ENCODE measurements at places on chromosomes 4 and X. TPM values are rescaled to one million over a fixed set of nuclear protein-coding genes. Genes with fewer than 3 reads are reported as not detected.

- DNase-seq = no peak
These were observed 4.7 kb downstream of the SLC25A6 start for GRCh38 chrX:1387141-1387776.

DNA sequence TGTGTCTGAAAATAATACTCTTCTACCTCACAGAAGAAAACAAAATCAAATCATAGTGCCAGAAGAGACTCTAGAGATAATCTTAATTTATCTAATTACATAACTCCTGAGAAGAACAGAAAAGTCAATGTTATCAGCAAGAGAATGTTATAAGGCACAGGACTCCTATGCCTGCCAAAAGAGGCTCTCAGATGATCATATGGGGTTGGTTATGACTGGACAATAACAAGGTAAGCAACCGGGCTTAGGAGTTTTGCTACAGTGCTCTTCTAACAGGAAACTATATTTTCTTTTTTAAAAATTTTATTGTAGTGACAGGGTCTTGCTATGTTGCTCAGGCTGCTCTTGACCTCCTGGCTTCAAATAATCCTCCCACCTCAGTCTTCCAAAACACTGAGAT, 3.5 kb upstream of the C4orf17 start:
- DNase-seq = no peak

GRCh38 chr4:47704693-47705325, 133.1 kb downstream of the CORIN start:
- peak; percentile 49 for DNase-seq

GRCh38 chr4:151462554-151462953, 53.6 kb downstream of the FHIP1A start:
- DNase-seq = no peak

- DNase-seq = no peak
These were observed 215.3 kb upstream of the FAM9B start for GRCh38 chrX:9249051-9249846.

GRCh38 chr4:33650036-33650435, 2594.3 kb downstream of the ARAP2 start:
- DNase-seq = no peak

DNA sequence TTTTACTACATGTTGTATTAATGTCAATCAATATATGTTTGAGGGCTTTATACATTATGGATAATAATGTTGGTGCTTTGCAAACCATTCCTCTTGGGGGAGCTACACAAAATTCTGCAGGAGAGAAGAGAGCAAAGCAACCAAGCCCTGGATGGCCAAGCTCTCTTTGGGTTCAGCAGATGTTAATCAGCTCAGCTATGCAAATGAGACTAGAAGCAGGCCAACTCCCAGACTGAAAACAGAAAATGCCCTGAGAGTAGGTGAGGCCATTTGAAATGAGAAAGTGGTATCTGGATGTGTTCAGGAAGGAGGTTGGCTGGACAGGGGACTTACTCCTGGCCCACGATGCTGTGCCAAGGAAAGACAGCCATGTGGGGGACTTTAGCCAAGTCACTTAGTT, 387.0 kb downstream of the BCOR start:
- no peak for DNase-seq

- no peak for DNase-seq
These were observed 479.3 kb downstream of the INPP4B start for GRCh38 chr4:142366769-142367181.

- DNase-seq = no peak
These were observed 54.1 kb downstream of the ANK2 start for GRCh38 chr4:113103556-113103955.

DNA sequence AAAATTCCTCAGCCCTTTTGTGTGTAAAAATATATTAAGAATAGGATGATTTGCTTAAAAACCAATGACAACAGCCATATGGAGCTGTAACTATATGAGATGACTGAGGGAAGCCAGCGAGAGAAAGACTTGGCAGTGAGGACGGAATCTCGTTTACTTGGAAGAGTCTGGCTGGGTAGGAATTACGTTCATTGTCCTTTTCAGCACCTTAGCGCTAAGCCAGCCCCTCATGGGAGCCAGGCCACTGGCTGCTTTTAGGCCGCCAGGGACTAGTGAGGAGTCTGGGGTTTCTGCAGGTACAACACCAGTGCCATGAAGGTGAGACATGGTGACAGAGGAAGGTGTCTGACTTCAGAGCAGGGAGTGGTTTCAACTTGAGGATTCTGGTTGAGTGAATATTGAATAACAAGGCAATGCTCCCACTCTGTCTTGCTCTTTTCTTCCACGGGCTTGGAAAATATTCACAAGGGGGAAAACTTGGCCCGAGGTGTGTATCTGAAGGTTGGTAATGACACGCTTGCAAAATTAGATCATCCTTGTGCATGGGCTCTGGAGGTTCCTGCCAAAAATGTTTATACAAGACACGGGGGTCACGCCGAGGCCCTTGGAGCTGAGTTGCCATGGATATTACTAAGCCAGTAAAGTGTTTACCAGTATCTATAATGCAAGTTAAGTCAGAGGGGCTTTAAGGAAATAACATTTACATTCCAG, 17.4 kb downstream of the KLF3 start:
- no peak for DNase-seq

DNA sequence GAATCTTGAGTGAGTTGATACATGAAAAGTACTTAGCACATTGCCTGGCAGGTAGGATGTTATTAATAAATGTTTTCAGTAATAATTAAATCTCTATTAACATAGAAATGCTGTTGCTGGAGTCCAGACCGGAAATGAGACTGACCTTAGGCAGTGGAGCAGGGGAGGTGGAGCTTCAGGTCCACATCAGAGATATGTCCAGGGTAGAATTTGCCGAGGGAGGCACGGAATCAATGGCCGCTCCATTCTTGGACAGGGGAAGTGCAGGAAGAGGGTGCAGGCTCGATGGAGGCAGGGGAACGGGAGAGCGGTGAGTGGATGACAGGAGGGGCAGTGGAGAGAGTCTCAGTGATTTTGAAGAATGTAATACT, 107.3 kb downstream of the GATB start:
- DNase-seq = no peak

GRCh38 chr4:76251441-76252270, at the start of gene FAM47E:
Gene FAM47E (plus strand): TSS chr4:76251721. CDS start chr4:76251747, 26 bp downstream.
- peak; percentile 55 for DNase-seq

DNA sequence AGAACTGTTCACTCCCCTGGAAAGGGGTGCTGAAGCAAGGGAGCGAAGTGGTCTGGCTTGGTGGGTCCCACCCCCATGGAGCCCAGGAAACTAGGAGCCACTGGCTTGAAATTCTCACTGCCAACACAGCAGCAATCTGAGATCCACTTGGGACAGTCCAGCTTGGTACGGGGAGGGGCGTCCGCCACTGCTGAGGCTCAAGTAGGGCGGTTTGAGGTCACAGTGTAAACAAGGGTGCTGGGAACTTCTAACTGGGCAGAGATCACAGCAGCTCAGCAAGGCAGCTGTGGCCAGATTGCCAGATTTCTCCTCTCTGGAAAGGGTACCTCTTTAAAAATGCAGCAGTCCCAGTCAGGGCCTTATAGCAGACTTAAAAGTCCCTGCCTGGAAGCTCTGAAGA, 53.9 kb upstream of the GALNTL6 start:
- DNase-seq = no peak

DNA sequence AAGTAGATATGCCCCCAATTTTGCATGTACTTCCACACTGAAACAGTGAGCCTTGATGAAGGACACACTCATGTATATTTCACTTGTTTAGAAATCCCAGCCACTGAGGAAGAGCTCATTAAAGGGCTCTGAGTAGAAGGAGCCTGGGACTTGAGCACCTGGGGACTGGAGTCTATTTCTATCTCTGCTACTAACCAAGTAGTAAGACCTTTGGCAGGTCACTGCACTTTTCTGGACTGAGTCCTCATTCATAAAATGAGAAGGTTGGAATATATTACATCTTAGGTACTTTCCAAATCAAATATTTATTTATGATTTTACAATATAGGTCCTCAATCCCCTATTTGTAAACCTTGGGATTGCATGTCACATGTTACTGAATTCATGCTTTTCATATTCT, 78.2 kb upstream of the C4orf54 start:
- no peak for DNase-seq

- no peak for DNase-seq
These were observed 22.8 kb upstream of the EIF4E start for GRCh38 chr4:98951710-98952109.

DNA sequence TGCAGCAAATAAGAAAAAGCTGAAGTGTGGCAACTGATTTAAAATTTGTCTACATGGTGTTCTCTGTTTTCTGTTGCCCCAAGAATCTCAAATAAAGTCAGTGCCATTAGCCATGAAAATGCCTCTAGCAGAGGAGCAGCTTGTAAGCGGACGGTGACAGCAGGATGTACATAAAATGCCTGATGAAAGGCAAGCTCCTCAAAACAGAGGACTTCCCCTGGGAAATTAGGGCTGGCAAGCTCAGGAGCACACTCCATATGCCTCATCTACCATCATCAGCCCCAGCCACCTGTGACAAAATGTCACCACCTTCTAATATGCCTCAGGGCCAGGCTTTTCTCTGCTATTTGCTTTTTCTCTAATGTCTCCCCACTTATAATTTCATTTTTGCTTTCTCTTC, 54.5 kb downstream of the ASB9 start:
- no peak for DNase-seq

- DNase-seq = no peak
These were observed 42.0 kb downstream of the REELD1 start for GRCh38 chr4:146256328-146256727.

DNA sequence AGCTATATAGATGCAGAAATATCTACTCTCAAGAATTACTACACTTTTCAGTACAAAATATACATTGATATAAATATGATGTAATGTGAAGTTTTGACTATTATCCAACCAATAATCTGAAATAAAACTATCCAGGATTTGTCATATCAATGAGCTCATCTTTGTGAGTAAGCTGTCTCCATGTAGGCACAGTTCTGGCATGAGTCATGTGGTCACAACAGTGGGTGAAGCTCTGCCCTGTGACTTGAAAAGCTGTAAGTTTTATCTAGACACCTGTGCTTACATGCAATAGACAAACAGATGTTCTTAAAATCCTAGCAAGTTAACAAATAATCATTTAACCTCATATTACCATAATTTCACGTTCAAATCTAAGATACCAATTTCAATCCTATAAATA, 192.7 kb downstream of the GABRG1 start:
- DNase-seq = no peak

GRCh38 chr4:79273915-79274314, 51.9 kb downstream of the NAA11 start:
- no peak for DNase-seq

Gene SMIM10L2A
- 0.25 TPM for total RNA-seq

Gene SATL1
- not detected for total RNA-seq

Gene LEF1
- 33.0 TPM for total RNA-seq

Gene PLRG1
- 117 TPM for total RNA-seq

Gene KLF8
- 0.12 TPM for total RNA-seq

Gene PPP2R2C
- 0.91 TPM for total RNA-seq

Gene PAK3
- total RNA-seq = 0.68 TPM

Gene PALLD
- 92.1 TPM for total RNA-seq

Gene HDX
- 4.0 TPM for total RNA-seq

Gene CXCL3
- total RNA-seq = 0.53 TPM

Gene UGT2B15
- not detected for total RNA-seq

Gene CCNA2
- total RNA-seq = 119 TPM

Measured in H4 (cell line).